Body of pancreas (tissue), 4 donors: ENCODE measurements at places on chromosomes 5 and 9. TPM values are rescaled to one million over a fixed set of nuclear protein-coding genes. Genes with fewer than 3 reads are reported as not detected.

The STKLD1 gene
- total RNA-seq = not detected

The C7 gene
- total RNA-seq = 288 TPM

The CCNO gene
- total RNA-seq = 7.3 TPM

The PLCXD3 gene
- total RNA-seq = 1.6 TPM

The LHFPL2 gene
- 18.7 TPM for total RNA-seq

The CCL28 gene
- 10.5 TPM for total RNA-seq

The CTSV gene
- 1.6 TPM for total RNA-seq

DNA sequence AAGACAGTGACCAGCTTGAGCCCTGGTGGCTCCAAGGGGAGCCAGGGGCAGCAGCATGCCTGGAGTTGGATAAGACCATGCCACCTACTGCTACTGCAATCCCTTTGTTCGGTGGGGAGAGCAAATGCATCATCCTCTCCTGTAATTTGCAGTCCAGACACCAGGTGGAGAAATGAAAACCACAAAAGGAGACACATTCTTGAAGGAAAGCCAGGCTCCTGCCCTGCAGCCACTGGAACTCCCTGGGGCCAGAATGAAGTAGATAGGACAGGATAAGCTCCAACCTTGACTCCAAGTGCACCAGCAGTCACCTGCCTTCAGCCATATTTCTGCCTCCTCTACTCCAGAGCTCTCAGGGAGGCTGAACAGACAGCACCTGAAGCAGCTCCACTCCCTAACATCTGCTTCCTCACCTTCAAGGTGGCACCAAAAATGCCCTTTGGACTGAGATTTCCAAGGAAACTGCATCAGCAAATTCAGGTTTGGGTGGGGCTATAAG is 65.1 kb upstream of the IQGAP2 start:
- H3K36me3 ChIP-seq = no peaks in the 10 kb centered on the region
- no peak overlapping the region for H3K27ac ChIP-seq
- peak; percentile 75 for DNase-seq
- no peaks in the 10 kb centered on the region for H3K27me3 ChIP-seq
- H3K4me3 ChIP-seq = no peak overlapping the region

- DNase-seq = no peak
- no peaks in the 10 kb centered on the region for H3K36me3 ChIP-seq
- no peaks in the 10 kb centered on the region for H3K27me3 ChIP-seq
- no peak overlapping the region for H3K4me3 ChIP-seq
Measured at GRCh38 chr9:9560382-9561035, 1052.3 kb downstream of the PTPRD start.

DNA sequence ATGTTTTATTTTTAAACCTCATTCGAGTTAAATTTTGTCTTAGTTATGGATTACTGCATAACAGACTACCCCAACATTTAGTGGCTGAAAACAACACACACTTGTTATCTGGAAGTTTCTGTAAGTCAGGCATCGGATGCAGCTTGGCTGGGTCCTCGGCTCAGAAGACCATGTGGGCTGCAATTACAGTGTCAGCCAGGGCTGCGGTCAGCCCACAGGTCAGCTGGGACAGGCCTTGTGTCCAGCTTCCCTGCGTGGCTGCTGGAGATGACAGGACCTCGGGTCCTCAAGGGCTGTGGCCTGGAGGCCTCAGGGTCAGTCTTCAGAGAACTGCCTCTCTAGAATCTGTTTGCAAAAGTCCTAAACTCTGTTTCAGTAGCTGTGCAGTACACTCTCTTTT is 219.0 kb upstream of the IRX1 start:
- no peak for DNase-seq
- no peak overlapping the region for H3K27ac ChIP-seq
- H3K4me1 ChIP-seq = no peaks in the 10 kb centered on the region

- DNase-seq = no peak
- peaks cover 38% of the 10 kb centered on the region for H3K4me1 ChIP-seq
- H3K4me3 ChIP-seq = no peak overlapping the region
- H3K27me3 ChIP-seq = no peaks in the 10 kb centered on the region
Measured at GRCh38 chr9:69744688-69745380, 15.0 kb downstream of the PTAR1 start.

DNA sequence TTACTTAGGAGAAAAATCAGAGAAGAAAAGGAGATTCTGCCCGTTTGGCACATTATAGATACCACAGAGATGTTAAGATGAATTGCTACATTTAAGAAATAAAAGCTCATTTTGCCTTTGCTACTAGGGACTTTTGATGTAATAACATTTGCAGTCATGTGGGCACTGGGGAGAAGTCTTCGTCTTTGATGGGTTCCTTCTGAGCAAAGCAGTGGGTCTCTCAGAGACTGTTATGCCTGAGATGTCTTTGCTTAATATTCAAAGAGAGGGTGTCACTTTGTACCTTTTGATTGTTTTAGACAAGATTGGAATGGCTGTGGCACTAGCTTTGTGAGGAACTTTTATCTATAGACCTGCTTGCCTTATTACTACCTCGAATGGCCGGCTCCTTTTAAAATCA is 25.0 kb downstream of the SLC25A25 start:
- H3K4me1 ChIP-seq = peaks cover 40% of the 10 kb centered on the region
- H3K4me3 ChIP-seq = no peak overlapping the region
- H3K27me3 ChIP-seq = no peaks in the 10 kb centered on the region
- no peak for DNase-seq
- H3K27ac ChIP-seq = peak overlapping the region; percentile 95

GRCh38 chr9:38079461-38080031 is 10.5 kb upstream of the SHB start:
- H3K4me1 ChIP-seq = peaks cover 9% of the 10 kb centered on the region
- H3K27ac ChIP-seq = no peak overlapping the region
- H3K4me3 ChIP-seq = no peak overlapping the region
- H3K27me3 ChIP-seq = no peaks in the 10 kb centered on the region
- no peak for DNase-seq

DNA sequence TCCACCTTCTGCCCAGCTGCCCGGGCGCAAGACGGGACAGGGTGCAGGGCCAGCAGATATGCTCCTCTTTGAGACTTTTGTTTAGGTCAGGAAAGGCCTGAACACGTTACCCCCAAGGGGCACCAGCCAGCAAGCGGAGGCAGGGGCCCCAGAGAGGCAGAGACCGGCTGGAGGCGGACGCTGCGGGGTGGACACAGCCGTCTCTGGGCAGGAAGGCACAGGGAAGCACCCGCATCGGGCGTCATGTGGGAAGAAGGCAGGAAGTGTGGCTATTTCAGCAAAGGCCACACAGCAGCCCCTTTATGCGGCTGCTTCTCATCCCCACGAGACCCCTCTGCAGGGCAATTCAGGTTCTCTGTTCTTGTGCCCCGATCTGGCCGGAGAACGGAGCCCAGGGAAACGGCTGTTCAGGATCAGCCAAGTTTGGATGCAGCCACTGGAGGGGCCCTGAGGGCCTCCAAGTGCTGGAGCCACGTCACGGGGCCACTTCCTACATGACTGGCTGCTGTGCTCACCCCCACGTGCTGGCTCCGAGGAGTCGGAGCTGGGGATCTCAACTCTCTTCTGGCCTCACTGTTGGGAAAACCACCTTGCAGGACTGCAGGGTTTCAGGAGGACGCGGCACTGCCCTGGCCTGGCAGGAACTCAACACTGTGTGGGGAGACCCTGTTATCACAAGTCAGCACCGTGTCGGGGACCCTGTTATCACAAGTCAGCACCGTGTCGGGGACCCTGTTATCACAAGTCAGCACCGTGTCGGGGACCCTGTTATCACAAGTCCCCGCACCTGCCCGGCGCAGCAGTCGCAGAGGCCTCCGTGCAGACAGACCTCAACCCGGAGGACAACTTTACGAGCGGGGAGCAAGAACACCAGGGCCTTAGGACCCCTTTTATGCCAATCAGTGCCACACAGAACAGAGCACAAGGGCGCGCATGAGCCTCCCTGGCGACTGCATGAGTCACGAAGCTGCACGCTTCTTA is 44.4 kb downstream of the SLC12A7 start:
- peaks cover 20% of the 10 kb centered on the region for H3K36me3 ChIP-seq
- H3K27me3 ChIP-seq = no peaks in the 10 kb centered on the region
- no peak for DNase-seq

DNA sequence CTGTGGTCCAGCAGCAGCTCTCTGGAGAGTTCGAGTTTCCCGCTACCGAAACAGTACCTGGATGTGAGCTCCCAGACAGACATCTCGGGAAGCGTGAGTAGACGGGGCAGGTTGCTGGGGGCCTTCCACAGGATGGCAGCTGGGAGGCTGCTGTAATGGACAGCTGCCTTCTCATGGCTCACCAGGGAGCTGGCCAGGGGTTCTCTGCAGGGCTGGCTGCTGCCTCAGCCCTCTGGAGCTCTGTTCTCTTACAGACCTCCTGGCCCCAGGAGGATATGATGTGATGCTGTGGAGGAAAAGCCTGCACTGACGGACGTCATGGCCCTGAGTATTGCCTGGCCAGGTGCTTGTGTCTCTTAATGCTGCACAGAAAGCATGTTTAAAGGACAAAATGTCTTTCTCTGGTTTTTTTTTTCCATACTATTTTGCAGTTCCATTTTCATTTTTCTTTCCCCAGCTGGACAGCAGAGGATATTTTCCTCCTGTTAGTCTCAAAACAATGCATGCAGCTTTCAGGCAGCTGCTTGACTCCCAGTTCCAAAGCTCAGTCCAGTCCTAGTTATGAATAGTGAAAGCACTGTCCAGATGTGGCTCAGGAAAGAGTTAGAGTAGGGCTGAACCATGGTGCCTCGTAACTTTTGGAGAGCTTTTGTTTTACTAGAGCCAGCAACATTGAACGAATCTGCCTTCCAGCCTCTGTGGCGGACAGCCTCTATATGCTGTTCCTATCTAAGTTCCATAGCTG is 77.5 kb upstream of the RARS1 start:
- no peaks in the 10 kb centered on the region for H3K27me3 ChIP-seq
- no peaks in the 10 kb centered on the region for H3K4me1 ChIP-seq
- peaks cover 6% of the 10 kb centered on the region for H3K36me3 ChIP-seq

DNA sequence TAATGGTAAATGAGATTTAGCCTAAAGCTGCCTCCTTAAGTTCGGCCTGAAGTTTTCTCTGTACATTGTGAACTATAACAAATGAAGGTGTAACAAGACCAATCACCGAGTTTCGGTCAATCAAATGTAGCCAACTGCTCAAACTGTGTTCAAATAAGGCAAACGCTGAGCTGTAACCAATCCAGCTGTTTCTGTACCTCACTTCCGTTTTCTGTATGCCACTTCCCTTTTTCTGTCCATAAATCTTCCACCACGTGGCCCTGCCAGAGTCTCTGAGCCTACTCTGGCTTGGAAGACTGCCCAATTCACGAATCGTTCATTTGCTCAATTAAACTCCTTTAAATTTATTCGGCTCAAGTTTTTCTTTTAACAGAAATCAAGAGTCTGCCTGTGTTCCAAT is 193.5 kb upstream of the KLF9 start:
- no peak for DNase-seq
- no peaks in the 10 kb centered on the region for H3K36me3 ChIP-seq
- no peak overlapping the region for H3K4me3 ChIP-seq
- H3K27me3 ChIP-seq = no peaks in the 10 kb centered on the region
- H3K27ac ChIP-seq = no peak overlapping the region
- no peaks in the 10 kb centered on the region for H3K4me1 ChIP-seq

- no peaks in the 10 kb centered on the region for H3K27me3 ChIP-seq
- no peak overlapping the region for H3K27ac ChIP-seq
- H3K36me3 ChIP-seq = no peaks in the 10 kb centered on the region
- H3K4me1 ChIP-seq = peaks cover 13% of the 10 kb centered on the region
Measured at GRCh38 chr5:14108170-14108996, 34.8 kb upstream of the TRIO start.

DNA sequence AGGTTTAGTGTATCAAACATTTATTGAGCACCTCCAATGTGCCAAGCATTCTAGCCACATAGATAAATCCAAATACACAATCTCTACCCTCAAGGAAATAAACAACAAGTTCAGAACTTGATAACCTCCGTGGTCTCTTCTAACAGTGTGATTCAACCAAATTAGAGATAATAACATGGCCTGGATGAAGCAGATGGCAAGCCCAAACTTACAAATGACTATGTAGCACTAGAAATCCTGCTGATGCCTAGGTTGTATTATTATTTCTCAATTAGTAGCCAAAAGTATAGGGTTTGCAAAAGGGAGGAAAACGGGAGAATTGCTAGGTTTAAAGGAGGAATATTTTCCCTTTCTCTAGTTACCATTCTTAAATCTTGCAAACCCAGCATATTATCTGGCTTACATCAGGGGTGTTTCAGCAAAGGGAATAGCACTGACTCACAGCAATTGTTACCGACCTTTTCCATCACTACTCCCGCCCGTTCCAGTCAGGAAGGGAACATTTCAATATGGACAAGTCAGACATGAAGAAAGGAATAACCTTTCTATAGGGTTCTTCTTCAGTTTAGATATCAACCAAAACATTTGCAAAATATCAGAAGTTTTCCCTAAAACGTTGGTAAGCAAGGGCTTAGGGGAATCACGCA is 2.3 kb downstream of the DPYSL3 start:
- H3K27me3 ChIP-seq = no peaks in the 10 kb centered on the region
- no peak overlapping the region for H3K4me3 ChIP-seq
- no peak overlapping the region for H3K27ac ChIP-seq
- H3K36me3 ChIP-seq = no peaks in the 10 kb centered on the region

- H3K27me3 ChIP-seq = no peaks in the 10 kb centered on the region
- H3K36me3 ChIP-seq = no peaks in the 10 kb centered on the region
- H3K4me1 ChIP-seq = peaks cover 17% of the 10 kb centered on the region
- DNase-seq = no peak
- no peak overlapping the region for H3K4me3 ChIP-seq
Measured at GRCh38 chr5:169765176-169765996, 128.3 kb downstream of the DOCK2 start.

DNA sequence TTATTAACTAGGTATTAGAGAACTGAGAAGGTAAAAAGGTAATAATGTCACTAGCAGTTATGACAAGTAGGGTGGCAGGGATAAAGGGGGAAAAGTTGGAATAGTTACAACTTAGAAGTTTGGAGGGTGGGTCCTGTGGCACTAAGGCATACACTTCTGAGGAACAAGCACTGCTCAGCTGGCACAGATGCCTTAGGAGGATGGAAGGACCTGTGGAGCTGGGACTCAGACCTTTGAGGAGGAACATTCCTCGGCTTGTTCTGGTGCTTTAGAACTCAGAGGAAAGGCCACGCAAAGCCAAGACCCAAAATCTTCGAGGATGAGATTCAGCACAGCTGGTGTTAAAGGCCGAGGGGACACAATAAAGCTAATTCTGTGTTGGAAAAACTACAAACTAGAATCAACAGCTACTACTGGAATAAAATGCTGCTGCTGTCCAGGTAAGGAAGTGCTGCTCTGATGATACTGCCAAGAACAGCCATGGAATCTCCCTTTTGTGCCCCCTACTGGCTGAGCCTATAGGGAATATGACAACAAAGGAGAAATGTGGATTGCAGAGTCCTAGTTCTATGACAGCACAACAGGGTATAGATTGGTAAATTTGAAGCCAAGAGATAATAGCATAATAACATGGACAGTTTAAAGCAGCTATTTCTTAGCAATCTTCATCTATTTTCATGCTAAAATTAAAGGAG is 126.7 kb downstream of the SLC25A46 start:
- H3K27ac ChIP-seq = no peak overlapping the region
- no peaks in the 10 kb centered on the region for H3K27me3 ChIP-seq
- no peaks in the 10 kb centered on the region for H3K4me1 ChIP-seq
- DNase-seq = no peak
- no peaks in the 10 kb centered on the region for H3K36me3 ChIP-seq

- no peak overlapping the region for H3K4me3 ChIP-seq
- DNase-seq = no peak
- H3K27me3 ChIP-seq = no peaks in the 10 kb centered on the region
- H3K36me3 ChIP-seq = no peaks in the 10 kb centered on the region
- no peak overlapping the region for H3K27ac ChIP-seq
Measured at GRCh38 chr9:134014946-134015345, 10.3 kb upstream of the BRD3OS start.

- no peaks in the 10 kb centered on the region for H3K4me1 ChIP-seq
- H3K27ac ChIP-seq = no peak overlapping the region
- no peaks in the 10 kb centered on the region for H3K27me3 ChIP-seq
- H3K4me3 ChIP-seq = no peak overlapping the region
- H3K36me3 ChIP-seq = no peaks in the 10 kb centered on the region
- no peak for DNase-seq
Measured at GRCh38 chr5:91684625-91685024, 301.5 kb upstream of the ARRDC3 start.

- no peak overlapping the region for H3K4me3 ChIP-seq
- no peaks in the 10 kb centered on the region for H3K36me3 ChIP-seq
Measured at GRCh38 chr5:17037751-17038150, 101.7 kb upstream of the MYO10 start.
